ENCODE measurements at places on chromosomes 1 and 21.

- no peak for DNase-seq
These were observed 137.6 kb downstream of the RGS7 start for GRCh38 chr1:241219449-241219848.

DNA sequence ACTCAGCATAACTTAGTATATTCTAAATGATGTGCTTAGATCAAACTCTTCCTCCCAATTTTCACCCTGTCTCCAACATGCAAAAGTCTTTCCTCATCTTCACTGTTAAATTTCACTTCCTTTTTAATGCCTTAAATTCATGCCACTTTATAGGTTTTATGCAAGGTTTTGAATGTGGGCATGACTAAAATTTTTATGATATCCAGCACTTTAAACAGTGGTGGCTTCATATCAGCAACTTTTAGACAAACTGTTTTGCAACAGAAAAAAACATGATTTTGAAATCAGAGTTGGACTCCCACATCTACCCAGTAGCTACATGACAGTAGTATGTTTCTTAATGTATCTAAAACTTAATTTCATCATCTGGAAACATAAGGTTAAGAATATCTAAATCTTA is 84.7 kb upstream of the ZP4 start:
- no peak for DNase-seq

DNA sequence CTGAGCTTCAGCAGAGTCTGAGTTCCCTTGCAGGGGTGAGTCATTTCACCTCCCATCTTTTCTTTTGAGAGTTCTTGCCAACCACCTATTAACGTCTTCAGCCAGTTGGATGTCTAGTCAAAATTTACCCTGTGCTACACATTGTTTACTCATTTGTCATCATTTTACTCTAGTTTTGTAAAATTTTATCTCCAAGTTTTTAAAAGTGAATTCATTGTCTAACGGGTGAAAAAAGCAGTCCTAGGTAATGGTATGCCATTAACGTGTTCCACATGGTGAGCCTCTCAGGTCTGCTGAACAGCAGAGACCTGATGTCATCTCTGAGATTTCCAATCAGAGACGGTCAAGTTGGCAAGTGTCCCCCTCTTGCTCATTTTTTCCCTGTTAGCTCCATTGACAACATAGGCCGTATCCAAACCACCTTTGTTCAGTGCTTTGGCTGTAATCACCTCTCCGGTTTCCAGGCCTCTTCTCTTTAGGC is 85.4 kb downstream of the TBX15 start:
- no peak for DNase-seq

GRCh38 chr1:38784452-38785284 is 74.9 kb downstream of the RRAGC start:
- no peak for DNase-seq

DNA sequence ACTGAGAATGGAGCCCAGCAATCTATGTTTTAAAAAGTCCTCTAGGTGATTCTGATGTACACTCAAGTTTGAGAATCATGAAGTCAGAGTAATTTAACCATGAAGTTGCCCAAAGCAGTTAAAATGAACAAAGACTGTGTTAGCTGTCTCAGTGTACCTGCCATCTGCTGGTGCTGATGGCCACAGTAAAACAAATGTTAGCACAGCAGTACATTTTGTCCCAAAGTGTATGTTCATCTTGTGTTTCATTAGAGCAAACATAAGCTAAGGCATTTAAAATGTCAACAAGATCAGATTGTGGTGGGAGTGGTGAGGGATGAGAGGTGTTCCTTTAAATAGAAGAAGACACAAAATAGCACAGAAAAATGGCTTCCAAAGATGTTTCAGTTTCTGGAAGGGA is 31.1 kb downstream of the FYB2 start:
- DNase-seq, result no peak

DNA sequence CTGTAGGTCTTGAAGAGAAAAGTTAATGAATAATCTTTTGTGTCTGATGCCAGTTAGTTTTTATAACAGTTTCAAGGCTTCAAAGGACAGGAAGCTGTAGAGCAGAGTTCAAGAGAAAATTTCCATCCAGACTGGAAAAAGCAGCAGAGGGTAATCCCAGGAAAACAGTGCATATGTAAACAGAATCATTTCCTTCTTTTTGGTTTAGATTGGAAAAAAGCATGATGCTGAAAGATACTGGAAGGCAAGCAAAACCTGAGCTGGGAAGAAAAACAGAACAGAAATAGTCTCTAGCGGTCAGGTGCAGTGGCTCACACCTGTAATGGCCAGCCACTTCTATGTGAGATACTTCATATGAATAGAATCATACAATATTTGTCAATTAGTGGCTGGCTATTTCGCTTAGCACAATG is 71.9 kb downstream of the ZSWIM5 start:
- DNase-seq, result no peak

DNA sequence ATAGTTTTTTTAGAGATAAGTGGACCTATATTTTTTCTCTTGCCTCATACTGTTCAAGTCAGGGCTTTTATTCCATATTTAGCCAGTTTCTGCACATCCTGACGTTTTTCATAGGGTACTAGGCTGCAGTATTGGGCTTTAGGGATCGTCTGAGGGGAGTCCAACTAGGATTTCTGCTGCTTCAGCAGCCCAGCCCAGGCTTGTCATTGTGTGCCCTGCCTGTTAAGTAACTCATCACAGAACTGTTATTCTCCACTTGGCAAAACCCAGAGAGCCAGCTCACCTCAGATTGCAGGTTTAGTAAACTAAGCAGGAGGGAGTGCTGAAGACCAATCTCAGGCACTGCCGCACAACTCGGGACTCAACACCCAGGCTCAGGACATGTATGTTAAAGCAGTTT is 2.8 kb downstream of the GALNT2 start:
- no peak for DNase-seq

- DNase-seq, result no peak
These were observed 3.8 kb upstream of the SLAMF9 start for GRCh38 chr1:159957824-159958268.

- DNase-seq, result no peak
These were observed 227.3 kb downstream of the NPHP4 start for GRCh38 chr1:5764959-5765358.

DNA sequence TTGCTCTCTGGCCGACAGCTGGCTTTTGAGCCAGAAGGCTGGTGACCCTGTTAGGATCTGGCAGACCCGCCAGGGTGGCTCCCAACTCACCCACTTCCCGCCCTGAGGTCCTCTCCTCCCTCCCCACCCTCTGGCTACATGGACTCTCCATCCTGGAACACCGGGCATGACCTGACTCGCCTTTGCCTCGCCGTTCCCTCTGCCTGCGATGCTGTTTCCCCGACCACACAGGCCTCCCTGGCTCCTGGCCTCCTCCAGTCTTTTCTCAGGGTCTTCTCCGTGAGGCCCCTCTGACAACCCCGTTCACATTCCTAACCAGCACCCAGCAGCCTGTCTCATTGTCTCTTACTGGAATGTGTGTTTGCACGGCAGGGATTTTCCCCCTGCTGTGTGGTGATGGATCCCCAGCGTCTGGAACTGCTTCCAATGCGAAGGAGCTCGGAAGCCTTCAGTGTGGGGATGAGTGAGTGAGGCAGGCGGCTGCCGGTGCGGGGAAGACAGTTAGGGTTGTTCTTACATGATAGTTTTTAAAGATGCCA is 46.0 kb upstream of the POFUT2 start:
- no peak for DNase-seq

DNA sequence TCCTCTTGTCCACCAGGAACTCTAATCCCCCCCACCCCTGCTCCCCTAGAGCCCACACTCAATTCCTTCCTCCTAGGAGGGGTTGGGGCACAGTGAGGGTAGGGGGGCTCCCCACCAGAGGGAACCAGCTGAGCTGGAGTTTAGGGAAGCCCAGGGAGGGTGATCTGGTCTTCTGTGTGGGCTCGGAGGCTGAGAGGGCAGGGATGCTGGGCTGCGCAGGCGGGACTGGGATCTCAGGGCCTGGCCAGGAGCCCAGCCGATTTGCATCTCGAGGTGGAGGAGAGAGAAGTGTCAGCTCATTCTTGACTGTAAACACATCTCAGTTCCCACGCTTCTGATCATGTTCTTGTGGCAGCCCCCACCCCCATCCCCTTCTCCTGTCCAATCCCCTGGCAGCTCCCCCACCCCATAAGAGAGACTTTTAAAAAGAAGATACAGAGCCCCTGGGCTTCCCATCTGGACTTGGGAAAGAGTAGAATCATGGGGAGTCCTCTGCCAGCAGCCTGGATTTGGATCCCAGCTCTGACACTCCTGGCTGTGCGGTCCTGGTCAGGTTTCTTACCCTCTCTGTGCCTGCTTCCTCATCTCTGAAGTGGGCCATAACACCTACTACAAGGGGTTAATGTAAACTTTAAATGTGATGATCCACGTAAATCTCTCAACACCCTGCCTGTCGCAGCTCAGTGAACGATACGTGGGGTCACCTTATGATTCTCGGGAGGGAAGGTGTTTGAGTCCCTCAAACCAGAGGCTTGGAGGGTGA is 6.6 kb downstream of the PEAR1 start:
- no peak for DNase-seq

DNA sequence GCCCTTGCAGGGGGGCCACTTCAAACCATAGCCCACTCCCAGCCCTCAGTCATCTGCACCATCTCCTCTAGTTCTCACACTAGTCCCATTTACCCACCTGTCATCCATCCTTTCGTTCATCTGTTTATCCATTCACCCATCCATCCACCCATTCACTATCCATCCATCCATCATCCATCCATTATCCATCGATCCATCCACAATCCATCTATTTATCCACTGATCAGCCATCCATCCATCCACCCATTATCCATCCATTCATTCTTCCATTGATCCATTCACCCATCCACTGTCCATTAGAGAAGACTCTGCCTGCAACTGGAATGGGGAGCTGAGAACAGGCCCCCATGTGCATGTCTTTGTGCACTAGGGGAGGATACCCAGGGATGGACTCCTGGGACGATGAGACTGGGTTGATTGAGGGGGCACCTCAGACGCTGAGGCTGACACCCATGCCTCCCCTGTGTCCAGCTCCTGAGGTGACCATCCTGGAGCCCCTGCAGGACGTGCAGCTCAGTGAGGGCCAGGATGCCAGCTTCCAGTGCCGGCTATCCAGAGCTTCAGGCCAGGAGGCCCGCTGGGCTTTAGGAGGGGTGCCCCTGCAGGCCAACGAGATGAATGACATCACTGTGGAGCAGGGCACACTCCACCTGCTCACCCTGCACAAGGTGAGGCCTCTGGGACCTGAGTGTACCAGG is 97.9 kb downstream of the TRIM11 start:
- DNase-seq, result no peak

DNA sequence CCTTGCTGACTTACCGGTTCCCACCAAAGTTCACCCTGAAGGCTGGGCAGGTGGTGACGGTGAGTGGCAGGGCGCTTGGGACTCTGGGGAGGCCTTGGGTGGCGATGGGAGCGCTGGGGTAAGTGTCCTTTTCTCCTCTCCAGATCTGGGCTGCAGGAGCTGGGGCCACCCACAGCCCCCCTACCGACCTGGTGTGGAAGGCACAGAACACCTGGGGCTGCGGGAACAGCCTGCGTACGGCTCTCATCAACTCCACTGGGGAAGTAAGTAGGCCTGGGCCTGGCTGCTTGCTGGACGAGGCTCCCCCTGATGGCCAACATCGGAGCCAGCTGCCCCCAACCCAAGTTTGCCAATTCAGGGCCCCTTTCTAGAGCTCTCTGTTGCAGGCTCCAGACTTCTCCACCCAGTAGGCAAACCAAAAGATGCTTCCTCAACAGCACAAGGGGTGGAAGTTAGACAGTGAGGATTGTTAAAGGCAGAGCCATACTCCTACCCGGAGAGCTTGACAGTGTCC is 16.4 kb upstream of the SEMA4A start:
- no peak for DNase-seq

- DNase-seq, result no peak
These were observed 59.0 kb downstream of the NFASC start for GRCh38 chr1:204929487-204930154.

DNA sequence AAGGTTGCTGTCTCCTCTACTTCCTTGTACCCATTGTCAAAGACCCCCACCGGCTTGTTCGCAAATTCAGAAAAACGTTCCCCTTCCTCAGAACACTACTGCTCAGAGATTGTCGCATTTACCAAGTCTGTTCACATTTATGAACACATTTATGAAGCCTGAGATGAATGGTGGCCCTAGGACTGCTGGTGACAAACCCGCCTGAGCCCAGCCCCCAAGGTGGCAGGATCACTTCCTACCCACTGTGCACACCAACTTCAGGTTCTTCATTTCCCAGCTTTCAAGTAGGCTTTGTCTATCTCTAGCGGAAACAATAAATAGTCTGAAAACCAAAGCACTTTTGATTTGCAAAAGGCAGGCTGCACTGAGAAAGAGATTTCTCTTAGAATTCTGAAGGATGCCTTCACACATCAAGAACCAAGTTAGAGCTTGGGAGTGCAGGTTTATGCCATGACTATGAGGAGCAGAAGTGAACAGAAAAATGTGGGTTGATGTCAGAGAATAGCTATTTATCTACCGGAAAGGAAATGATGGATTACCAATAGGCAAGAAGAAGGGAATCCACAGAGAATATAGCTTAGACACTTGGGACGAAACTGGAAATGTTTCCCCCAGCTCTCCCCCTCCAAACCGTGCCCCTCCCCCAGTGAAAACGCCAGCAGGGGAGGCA is 200.5 kb downstream of the TOMM20 start:
- no peak for DNase-seq

GRCh38 chr1:179144626-179145025 is 62.8 kb downstream of the TOR3A start:
- DNase-seq, result no peak

DNA sequence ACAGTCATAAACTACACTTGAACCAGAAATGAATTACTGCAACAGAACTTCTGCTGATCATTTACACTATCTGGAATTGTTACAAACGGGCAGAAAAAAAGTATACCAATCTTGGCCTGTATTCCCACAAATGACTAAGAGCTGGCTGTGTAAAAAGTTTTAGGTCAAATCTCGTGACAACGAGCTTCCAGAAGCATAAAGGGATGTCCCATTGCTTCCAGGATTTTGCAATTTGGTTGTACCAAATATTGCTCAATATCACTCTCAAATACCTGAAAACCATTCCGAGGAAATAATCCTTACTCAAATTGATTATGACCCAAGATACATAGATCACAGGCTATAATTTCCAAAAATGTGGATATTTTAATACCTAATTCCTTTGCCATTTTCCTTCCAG is 175.6 kb downstream of the TBX15 start:
- DNase-seq, result no peak

DNA sequence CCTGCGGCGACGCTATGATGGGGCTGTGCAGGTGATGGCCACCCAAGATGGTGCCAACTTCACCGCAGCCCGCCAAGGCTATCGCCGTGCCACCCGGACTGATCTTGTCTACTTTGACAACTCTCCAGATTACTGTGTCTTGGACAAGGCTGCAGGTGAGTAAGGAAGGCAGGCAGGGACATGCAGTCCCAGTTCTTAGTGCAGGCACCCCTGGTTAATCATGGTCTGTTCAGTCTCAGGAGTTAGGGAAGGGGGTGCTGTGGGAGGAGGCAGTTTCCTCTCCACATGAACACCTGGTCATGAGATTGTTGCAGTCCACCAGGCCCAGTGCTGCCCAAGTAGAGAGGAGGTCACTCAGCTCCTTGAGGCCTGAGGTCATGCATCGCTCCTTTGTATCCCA is 8.5 kb downstream of the WNT2B start:
- no peak for DNase-seq

- DNase-seq, result no peak
These were observed 662.5 kb downstream of the PLPP3 start for GRCh38 chr1:55916907-55917306.

- DNase-seq, result no peak
These were observed 122.5 kb downstream of the GIPC2 start for GRCh38 chr1:78168306-78168705.

All from non-pigmented ciliary epithelial cell (primary cell).